ENCODE measurements at places on chromosomes 16 and 17.

GRCh38 chr17:32847977-32848376 is 28.9 kb downstream of the MYO1D start:
- DNase-seq: no peak

- DNase-seq: no peak
Observed at GRCh38 chr17:14301279-14302090, 604 bp downstream of the HS3ST3B1 start.

DNA sequence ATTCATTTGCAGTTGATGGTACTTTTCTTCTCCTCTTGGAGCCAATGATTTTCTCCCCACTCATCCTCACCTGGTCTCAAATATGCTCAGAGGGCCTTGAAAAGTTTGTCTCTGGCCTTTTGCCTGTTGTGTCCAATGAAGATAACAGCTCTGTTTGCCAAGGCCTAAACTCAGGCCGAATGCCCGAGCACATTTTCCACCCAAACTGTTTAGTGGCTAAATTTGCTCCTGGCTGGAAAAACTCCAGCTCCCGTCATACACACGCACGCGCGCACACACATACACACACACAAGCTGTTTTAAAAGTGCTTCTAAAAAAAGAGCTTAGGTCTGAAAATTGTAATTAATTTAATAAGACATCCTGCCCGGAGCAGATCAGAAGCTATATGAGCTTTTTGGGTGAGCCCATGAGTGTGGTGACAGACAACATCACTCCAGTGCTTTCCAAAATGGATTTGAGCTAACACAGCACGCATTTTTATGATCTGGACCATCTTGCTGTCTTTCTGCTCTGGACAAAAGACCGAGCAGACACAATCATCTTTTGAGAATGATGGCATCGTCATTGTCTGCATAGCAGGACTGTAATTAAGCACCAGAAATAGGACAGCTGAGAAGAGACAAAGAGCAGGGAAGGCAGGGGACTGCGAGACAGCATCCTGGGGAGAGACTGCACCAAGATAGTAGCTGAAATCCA is 48.9 kb downstream of the IRX6 start:
- DNase-seq: no peak

- no peak for DNase-seq
Observed at GRCh38 chr16:28189245-28189644, 22.5 kb downstream of the XPO6 start.

- no peak for DNase-seq
Observed at GRCh38 chr17:32256012-32256700, 9.5 kb upstream of the RHBDL3 start.

DNA sequence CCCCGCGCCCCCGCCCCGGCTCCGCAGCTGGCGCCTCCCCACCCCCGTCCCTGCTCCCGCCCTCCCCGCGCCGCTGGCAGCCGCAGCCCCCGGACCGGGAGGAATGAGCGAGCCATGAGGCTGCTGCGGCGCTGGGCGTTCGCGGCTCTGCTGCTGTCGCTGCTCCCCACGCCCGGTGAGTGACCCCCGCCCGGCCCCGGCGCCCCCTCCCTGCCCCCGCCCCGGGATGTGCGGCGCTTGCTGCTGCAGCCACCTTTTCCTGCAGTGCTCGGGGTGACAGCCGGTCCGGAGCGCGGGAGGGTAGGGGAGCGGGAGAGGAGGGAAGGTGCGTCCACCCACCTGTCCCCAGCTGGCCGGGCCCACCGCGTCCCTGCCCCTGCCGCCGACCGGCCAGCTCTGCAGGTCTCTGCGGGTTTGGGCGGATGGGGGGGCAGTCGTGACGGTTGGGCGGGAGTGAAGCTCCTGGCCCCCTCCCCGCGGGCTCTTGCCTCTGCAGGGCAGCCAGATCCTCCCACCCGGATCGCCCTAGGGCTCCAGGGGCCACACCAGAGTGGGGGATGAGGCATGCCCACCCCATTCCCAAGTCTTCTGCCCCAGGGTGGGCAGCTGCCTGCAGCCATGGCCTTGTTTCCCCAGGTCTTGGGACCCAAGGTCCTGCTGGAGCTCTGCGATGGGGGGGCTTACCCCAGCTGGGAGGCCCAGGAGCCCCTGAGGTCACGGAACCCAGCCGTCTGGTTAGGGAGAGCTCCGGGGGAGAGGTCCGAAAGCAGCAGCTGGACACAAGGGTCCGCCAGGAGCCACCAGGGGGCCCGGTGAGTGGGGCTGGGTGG is 513 bp downstream of the ADAM11 start:
- DNase-seq: no peak

GRCh38 chr17:9203771-9204425 is 182.6 kb downstream of the NTN1 start:
- DNase-seq: no peak

GRCh38 chr16:11020792-11021551 is 76.6 kb downstream of the CLEC16A start:
- no peak for DNase-seq

GRCh38 chr16:1564325-1564724 is 30.9 kb downstream of the TMEM204 start:
- DNase-seq: no peak

DNA sequence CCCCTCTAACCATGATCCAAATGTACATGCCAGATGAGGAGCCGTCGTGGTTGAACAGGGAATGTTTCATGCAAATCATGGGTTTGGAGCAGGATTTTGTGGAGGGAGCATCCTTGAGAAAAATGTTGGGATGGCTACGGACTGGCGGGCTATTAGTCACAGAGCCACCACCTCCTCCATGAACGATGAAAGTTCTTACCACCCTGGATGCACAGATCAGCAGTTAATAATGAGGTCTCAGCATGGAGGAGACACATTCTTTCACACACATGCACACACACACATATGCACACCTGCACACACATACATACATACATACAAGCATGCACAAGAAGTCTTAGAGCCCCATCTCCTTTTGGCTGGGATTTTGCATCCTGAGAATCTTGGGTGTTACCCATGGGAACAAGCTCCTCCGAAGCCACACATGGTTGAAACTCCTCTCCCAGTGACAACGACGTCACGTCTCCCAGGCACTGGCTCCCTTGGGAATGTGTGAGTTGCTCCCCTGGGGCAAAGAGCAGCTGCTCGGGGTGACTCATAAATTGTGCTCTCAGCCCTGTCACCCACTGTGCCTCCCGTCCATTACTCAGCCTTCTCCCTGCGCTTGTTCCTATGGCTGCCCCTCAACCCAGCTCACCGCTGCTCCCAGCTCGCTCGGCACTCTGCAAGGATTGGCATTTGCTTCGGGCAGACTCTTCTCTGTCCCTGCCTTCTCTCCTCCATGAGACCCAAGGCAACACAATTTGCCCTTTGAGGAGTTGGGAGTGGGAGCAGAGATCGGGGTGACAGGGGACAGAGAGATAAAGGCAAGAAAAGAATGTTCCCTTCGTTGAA is 344.6 kb downstream of the SOX9 start:
- DNase-seq: peak; percentile 78
